DMS79 treated with DMSO at 0.1 percent for 48 hours (cell line): ENCODE measurements at places on chromosomes 12 and 14.

DNA sequence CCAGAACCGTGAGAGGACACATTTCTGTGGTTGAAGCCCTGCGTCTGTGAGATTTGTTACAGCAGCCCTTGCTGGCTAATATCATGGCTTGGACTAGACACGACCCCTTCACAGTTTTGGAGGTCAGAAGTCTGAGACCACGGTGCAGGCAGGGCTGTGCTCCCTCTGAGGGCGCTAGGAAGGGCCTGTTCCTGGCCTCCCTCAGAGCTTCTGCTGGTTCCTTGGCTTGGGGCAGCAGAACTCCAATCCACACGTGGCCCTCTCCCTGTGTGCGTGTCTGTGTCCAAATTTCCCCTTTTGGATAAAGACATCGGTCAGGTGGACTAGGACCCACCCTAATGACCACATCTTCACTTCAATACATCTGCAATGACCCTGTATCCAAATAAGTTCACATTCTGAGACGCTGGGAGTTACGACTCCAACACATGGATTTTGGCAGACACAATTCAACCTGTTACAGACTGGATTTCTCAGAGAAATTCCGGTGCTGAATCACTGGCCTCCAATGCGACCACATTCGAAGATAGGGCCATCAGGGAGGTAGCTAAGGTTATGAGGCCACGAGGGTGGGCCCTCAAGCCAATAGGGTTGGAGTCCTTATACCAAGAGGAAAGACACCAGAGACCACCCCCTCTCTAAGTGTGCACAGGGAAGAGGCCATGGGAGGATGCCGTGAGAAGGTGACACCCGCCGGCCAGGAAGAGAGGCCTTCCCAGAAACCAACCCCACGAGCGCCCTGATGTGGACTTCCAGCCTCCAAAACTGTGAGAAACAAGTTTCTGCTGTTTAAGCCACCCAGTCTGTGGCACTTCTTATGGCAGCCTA, 43.6 kb upstream of the PPP2R5C start:
- no peak for DNase-seq

- no peak for DNase-seq
Observed at GRCh38 chr14:91586410-91586809, 76.3 kb upstream of the PPP4R3A start.

GRCh38 chr14:69685218-69685616, 73.8 kb downstream of the SUSD6 start:
- peak; percentile 86 for DNase-seq

DNA sequence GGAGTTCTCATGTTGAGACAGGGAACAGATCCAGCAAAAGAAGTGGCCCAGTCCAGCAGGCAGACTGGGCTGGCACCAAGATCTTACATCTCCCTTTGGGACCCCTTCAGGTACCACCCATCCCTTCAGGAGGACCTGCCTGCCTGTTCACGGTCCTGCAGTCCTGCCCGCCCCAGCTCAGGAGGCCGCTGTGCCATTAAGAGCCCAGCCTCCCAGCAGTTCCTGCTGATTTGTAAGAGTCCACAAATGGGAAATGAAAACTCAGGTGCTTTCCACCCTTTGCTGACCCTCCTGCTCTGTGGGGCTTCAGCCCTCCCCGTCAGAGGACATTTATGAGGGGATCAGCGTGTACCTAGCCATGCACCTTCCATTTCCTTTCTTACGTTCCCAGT, 39.5 kb downstream of the C14orf132 start:
- no peak for DNase-seq

DNA sequence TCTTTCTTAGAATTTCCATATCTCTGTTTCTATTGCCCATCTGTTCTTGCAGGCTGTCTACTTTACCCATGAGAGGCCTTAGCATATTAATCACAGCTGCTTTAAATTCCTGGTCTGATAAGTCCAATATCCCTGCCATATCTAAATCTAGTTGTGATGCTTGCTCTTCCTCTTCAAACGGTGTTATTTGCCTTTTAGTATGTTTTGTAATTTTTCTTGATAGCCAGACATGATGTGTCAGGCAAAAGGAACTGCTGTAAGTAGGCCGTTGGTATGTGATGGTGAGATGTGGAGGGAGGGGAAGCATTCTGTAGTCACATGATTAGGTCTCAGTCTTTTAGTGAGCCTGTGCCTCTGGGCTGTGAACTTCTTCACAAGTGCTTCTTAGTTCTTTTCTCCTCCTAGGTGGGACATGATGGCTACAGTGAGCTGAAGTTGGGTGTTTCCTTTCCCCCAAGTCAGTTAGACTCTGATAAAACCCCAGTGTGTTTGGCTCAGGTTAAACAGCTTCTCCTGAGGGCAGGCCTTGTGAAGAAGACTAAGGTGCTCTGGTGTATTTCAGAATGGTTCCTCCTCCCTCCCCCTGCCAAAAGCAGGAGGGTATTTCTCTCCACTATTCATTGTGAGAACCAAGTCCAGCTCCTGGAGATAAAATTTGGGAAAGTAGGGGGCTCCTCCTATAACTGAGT, 195.9 kb upstream of the PARP11 start:
- no peak for DNase-seq

DNA sequence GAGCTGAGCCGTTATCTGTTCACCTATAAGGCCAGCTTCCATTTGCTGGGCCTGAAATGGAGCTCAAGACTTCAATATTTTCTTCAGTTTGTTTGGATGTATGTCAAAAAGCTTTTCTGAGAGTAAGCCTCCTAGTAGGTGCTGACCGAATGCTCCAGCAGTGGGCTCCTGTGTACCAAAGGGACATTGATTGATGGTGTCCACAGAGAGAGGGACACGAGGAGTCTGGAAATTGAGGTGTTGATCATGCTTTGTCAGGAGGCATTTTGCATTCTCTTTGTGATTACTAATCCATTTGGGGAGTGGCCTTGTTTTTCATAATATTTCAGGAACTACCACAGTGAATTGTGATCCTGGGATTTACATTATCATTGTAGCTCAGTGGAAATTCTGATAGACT, 107.7 kb upstream of the SLC38A2 start:
- no peak for DNase-seq

GRCh38 chr12:64072916-64073575, 149.1 kb downstream of the KICS2 start:
- no peak for DNase-seq

GRCh38 chr14:54083549-54084239, 127.1 kb upstream of the BMP4 start:
- DNase-seq, result no peak

- no peak for DNase-seq
Observed at GRCh38 chr12:59023861-59024424, 103.6 kb upstream of the LRIG3 start.

DNA sequence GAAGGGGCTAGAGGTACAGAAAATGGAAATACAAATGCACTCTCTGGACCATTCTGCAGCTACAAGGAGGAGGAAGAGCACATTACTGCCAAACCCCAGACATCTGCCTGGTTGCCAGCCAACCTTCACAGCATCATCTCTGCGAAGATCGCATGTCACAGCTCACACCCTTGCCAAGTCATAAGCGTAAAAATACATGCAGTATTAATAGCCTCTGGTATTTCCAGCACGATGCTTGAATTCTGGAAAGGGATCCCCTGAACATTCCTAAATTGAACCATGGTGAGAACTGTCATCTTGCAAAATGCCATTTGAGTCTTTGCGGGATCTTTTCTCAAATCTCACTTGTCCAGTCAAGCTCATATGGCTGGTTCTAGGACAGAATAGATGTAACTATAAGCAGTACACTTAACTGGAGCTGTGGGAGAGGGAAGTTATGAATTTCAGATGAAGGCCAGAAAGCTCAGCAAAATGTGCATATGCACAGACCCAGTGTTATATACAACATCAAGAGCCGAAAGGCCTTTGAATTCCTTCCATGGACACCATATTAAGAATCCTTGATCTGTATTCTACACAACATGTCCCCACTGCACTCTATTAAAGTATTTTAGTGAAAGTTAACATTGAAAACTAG, 211.6 kb downstream of the DUSP6 start:
- DNase-seq, result peak; percentile 52

DNA sequence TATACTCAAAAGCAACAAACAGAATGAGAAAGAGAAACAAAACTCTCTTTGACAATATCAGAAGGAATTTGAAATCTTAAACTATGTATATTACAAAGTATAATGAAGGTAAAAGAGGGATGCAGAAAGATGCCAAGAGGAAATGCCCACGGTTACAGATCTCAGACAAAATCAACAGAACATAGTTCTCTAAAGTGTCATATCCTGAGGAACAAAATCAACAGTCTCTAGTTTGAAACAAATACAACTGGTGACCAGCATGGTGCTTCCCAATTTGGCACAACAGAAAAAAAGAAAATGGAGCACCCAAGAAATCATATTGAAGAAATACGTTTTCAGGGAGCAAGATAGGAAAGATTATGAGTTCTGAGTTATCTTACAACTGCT, 116.5 kb downstream of the METTL25 start:
- DNase-seq, result no peak

GRCh38 chr12:48814262-48815125, 3.8 kb upstream of the CACNB3 start:
- peak; percentile 66 for DNase-seq

DNA sequence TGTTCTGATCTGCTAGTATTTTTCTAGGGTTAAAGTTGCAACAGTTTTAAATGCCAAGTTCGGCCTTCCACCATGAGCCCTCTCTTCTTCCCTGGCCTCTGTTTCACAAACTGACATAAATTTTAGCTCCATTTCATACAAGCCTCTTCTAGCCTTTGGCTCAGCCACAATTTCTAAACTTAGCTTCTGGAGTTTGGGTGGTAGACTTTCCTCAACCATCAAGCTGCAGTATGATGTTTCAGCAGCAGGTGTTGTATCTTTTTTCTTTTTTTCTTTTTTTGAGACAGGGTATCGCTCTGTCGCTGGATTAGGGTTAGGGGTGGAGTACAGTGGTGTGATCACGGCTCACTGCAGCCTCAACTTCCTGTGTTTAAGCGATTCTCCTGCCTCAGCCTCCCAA, 29.4 kb downstream of the SETD3 start:
- DNase-seq, result no peak

DNA sequence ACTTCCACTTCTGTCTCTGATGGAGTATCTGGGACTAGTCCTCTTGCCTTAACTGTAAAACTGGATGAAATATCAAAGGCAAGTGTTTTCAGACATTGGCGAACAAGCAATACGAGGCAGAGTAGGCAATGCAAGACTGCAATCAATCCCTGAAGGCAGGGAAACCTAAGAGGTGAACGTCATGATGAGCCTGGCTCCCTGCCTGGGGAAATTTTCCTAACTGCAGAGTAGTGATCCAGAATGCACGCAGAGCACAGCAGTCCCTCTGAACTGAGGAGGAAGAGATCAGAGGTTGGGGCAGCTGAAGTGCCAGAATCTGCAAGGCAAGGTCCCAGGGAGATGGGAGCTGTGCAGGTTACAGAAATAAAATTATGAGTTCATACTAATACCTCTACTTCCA, 18.5 kb downstream of the BHLHE41 start:
- no peak for DNase-seq

GRCh38 chr12:4900327-4900726, 9.4 kb upstream of the KCNA1 start:
- DNase-seq, result no peak

- DNase-seq, result no peak
Observed at GRCh38 chr12:24895612-24896011, 53.3 kb downstream of the BCAT1 start.

DNA sequence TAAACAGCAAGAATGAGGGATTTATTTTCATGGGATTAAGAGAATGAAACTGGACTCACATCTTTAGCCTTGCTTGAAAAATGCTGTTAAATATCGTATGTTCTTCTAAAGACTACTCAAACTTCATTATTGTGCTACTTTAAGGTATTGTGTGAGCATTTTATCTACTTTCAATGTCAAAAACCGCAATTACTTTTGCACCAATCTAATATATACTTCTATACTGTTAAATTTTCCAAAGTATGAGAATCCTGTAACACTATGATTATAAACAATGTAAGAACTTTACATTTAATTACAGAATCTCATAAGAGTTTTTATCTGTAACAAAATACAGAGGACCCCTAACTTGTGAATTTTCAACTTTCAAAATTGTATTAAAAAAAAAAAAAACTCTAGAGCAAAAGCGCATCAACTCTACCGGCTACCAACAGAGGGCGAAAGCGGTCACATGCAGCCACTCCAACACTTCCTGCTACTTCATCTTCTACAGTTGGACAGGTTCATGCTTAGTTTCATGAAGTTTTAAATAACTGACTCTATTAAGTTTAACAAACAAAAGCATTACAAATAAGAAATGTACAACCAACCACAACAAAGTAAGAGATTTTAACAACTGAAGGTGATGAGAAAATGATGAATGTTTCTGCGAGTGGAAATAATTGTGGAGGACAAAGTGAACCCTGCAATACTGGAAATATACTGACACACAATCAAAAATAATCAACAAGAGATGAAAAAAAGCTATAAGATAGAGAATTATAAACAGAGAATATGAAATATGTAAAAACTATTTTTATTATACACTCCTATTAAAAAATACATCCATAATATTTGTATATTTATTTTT, 210.9 kb downstream of the MED13L start:
- DNase-seq, result no peak

DNA sequence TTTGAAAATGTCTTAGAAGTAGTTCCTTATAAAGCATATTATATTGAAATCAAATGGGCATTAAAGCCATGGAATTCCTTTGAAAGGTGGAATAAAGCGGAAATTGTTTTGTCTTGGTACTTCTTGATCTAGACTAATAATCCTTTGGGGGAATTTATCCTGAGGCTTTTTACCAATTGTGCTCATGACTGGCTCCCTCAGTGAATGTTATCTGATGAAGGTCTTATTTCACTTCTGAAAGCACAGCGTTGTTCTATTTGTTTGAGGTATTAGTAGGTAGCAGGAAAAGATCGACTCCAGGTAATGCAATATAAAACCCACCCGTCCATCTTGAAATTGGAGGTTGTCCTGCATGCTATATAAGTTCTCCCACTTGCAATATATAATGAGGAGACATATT, 64.8 kb downstream of the PPFIBP1 start:
- DNase-seq, result no peak

DNA sequence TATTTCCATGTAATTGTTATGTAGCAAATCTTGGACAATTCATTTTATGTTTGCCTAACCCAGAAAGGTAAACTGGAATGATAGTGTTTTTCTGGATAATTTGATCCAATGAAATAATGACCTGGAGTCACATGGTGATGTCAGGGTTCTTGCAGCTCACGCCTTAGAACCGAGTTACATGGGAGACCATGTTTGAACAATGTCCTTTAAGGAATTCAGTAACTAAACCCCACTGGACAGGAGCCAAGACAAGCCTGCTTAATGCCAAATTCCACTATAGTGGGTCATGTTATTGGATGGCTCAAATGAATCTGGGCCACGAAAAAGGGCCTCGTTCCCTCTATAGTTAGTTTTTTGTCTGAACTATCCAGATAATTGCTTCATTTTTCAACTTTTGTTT, 255.8 kb upstream of the HMGA2 start:
- no peak for DNase-seq

DNA sequence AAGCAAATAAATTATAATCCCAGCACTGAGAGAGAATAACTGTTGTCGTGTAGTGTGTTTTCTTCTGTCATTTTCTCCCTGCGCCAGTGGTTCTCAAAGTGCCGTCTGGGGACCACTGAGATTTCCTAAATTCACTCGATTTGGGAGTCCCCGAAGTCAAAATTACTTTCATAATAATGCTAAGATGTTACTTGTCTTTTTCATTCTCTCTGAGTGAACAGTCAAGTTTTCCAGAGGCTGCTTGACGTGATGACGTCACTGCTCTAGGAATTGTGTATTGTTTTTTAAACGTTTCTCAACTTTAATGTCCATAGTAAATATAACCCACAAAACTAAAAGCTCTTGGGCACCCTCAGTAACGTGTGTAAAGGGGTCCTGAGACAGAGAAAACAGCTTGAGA, 796 bp upstream of the POP5 start:
- no peak for DNase-seq

GRCh38 chr12:1205512-1206060, 214.6 kb downstream of the ERC1 start:
- DNase-seq, result no peak
